ENCODE measurements at places on chromosomes 7 and 10.

DNA sequence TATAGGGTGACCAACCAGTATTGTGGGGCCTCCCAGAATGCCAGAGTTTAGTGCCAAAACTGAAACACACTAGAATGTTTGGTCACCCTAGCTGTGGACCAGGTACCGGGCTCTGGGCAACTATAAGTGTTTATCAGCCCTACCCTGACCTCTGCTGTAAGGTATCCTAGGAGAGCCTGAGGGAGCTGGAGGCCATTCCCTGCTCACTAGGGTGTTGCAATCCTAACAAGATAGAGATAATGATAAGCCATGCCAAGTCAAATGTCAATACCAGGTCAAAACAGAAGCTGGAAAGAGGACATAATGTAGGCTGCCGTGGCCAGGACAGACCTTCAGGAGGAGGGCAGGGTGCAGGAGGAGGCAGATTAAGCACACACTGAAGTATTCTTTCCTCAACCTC, 151.8 kb downstream of the KCNMA1 start:
- no peak for DNase-seq

DNA sequence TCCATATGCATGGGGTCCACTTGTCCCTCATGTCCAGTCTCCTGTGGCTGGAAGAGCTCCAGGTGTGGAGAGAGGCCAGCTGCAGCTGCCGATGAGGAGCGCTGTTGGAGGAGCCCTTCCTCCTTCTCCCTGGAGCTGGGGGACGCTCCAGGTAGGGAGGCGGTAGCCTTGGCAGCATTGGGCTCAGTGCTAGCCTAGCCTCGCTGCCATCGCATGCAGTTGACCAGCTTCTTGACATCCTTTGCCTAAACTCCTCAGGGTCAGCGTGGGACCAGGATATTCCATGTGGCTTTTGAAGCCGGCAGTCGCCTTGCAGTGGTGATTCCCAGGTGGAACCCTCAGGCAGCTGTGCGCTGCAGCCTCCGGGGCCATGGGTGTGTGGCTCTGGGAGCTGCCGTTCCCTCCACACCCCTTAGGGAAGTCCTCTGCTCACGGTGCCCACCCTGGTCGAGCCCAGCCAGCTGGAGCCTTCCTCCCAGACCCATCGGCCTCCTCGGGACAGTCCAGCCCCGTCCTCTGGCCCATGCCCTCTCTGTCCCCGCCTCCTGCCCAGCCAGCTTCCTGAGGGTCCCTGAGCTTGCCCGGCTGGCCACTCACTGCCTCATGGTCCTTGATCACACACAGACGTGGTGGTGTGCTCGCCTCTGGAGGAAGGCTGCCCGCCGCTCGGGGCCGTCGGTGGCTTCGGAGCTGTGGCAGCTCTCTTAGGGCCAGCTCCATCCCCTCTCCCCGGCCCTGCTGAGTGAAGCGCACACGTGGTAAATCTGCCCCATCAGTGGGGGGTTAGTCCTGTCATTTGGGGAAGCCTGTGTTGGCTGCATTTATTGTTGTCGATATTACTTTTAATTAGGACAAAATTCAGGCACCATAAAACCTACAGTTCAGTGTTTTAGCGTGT, 21.2 kb downstream of the INPP5A start:
- no peak for DNase-seq

DNA sequence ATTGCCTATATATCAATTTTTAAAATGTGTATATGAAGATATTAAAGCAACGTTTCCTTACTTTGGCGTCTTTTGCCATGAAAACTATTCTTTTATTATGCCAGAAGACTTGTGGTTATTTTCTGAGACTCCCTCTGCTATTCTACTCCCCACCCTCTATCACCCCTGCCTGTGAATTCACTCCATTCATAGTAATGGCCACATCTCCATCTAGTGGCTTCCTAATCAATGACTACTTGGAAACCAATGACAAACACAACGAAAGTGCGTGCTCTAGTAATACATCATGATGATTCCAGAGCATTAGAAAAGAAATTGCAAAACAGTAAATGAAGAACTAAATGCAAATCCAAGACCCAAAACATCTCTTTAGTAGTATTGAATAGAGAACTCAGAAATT, 186.7 kb upstream of the HGF start:
- no peak for DNase-seq

GRCh38 chr7:36280840-36281812, 108.5 kb upstream of the ANLN start:
- no peak for DNase-seq

- DNase-seq = no peak
These were observed 75.8 kb upstream of the PARD3 start for GRCh38 chr10:34890939-34891338.

- DNase-seq = no peak
These were observed 24.3 kb downstream of the PRLHR start for GRCh38 chr10:118571123-118571522.

- no peak for DNase-seq
These were observed 37.8 kb upstream of the MXI1 start for GRCh38 chr10:110169586-110169985.

- no peak for DNase-seq
These were observed 254.5 kb upstream of the RNF32 start for GRCh38 chr7:156386097-156386496.

DNA sequence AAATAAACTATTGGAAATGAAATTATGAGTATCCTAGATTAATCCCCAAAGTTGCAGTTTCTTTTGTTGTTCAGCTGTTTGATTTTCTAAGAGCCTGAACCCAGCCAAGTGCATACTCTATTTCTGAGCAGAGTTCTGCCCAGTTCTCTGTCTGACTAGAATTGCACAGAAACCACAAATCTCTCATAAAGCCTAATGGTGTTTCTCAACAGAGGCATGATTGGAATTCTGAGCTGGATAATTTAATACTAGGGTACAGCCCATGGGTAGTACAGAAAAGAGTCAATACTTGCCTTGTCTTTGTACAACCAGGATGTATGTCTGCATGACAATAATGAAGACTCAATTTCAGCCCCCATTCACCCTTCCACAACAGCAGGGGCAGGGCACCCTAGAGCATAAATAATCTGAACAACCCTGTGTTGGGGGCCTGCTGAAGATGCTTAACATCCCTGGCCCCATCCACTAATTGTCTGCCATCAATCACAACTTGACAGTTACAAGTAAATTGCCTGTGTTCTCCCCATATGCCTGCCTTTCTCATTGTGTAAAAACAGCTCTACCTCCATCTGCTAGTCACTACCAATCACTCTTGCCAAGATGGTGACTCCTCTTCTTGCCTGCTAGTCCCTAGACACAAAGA, 114.4 kb downstream of the NPSR1 start:
- DNase-seq = no peak

- no peak for DNase-seq
These were observed 32.0 kb upstream of the PSAP start for GRCh38 chr10:71882813-71883659.
